T-helper 17 cell (primary cell): ENCODE measurements at places on chromosomes 4 and X. TPM values are rescaled to one million over a fixed set of nuclear protein-coding genes. Genes with fewer than 3 reads are reported as not detected.
A peak's percentile ranks its signal among the peaks of the same experiment; 100 is the strongest.

GRCh38 chr4:76896614-76897535 lies 1.1 kb downstream of the SOWAHB start:
- H3K36me3 ChIP-seq: peaks cover 6% of the 10 kb centered on the region
- H3K27ac ChIP-seq: no peak overlapping the region
- peak; percentile 32 for DNase-seq
- peak overlapping the region; percentile 63 for H3K4me3 ChIP-seq
- H3K27me3 ChIP-seq: peaks cover 27% of the 10 kb centered on the region

- no peaks in the 10 kb centered on the region for H3K27me3 ChIP-seq
- no peak for DNase-seq
- H3K36me3 ChIP-seq: peaks cover 8% of the 10 kb centered on the region
- no peak overlapping the region for H3K27ac ChIP-seq
Measured at GRCh38 chr4:151718984-151719955, 41.5 kb downstream of the GATB start.

DNA sequence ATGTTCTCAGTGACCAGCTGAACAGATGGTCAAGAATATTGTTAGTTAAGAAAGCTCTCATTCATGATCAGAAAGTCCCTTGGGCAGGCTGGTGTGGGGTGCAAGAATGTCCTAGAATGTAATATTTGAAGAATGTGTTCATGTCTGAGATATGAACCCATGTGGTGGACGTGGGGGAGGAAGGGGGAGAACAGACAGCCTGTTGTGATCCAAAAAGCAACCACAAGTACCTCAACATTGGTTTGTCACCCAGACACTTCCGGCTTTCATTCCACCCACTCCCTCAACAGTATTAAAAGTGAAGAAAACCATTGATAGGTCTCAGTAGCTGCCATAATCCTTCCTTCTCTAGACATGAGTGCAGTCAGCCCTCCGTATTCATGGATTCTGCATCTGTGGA lies 82.2 kb downstream of the MAML3 start:
- DNase-seq: peak; percentile 15
- peaks cover 13% of the 10 kb centered on the region for H3K27me3 ChIP-seq
- H3K27ac ChIP-seq: peak overlapping the region; percentile 91
- H3K4me1 ChIP-seq: peaks cover 24% of the 10 kb centered on the region

- no peaks in the 10 kb centered on the region for H3K27me3 ChIP-seq
- no peak overlapping the region for H3K27ac ChIP-seq
- no peak for DNase-seq
- H3K4me3 ChIP-seq: no peak overlapping the region
Measured at GRCh38 chr4:84220990-84221389, 278.1 kb downstream of the NKX6-1 start.

The FHIP1A gene
- total RNA-seq: 0.86 TPM

The ARHGAP36 gene
- not detected for total RNA-seq

The HSFX2 gene
- total RNA-seq: not detected

The XAGE1B gene
- total RNA-seq: not detected
